ENCODE measurements at places on chromosomes 1 and 21. TPM values are rescaled to one million over a fixed set of nuclear protein-coding genes. Genes with fewer than 3 reads are reported as not detected.

The TMEM81 gene
- total RNA-seq = 2.9 TPM

The LCE2A gene
- not detected for total RNA-seq

The RXFP4 gene
- total RNA-seq = not detected

The BARHL2 gene
- not detected for total RNA-seq

Data from A549 treated with ZK216348 at 1 μM for 4 hours (cell line).